GOT3 (cell line): ENCODE measurements at places on chromosomes 16 and 17.

GRCh38 chr17:30454635-30455034, 22.6 kb upstream of the GOSR1 start:
- DNase-seq, result no peak

DNA sequence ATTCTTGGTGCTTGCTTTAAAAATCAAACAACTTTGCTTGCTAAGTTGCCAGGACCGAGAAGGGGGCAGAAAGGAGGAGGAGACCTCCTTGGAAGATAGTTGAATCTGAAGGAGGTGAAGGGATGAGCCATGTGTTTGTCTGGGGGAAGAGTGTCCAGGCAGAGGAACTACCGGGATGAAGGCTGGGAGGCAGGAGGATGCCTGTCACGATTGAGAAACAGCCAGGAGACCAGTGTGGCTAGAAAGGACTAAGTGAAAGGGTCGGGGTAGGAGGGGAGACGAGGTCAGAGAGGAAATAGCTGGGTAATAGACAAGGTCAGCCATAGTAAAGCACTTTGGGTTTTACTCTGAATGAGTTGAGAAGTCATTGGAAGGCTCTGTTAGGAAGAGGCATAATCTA, 38.9 kb upstream of the CSNK2A2 start:
- DNase-seq, result no peak

- no peak for DNase-seq
These were observed 6.9 kb downstream of the SLC12A4 start for GRCh38 chr16:67961551-67961957.

- DNase-seq, result no peak
These were observed 8.9 kb downstream of the ANKRD11 start for GRCh38 chr16:89481356-89481955.

GRCh38 chr16:28192806-28193529, 18.8 kb downstream of the XPO6 start:
- no peak for DNase-seq
